Renal cortex interstitium (tissue), 15 donors: ENCODE measurements at places on chromosomes 7 and 10. TPM values are rescaled to one million over a fixed set of nuclear protein-coding genes. Genes with fewer than 3 reads are reported as not detected.

- DNase-seq, result no peak
Measured at GRCh38 chr7:5699467-5700384, 81.7 kb downstream of the RNF216 start.

GRCh38 chr10:1679821-1680650 is 57.3 kb downstream of the ADARB2 start:
- DNase-seq, result no peak

DNA sequence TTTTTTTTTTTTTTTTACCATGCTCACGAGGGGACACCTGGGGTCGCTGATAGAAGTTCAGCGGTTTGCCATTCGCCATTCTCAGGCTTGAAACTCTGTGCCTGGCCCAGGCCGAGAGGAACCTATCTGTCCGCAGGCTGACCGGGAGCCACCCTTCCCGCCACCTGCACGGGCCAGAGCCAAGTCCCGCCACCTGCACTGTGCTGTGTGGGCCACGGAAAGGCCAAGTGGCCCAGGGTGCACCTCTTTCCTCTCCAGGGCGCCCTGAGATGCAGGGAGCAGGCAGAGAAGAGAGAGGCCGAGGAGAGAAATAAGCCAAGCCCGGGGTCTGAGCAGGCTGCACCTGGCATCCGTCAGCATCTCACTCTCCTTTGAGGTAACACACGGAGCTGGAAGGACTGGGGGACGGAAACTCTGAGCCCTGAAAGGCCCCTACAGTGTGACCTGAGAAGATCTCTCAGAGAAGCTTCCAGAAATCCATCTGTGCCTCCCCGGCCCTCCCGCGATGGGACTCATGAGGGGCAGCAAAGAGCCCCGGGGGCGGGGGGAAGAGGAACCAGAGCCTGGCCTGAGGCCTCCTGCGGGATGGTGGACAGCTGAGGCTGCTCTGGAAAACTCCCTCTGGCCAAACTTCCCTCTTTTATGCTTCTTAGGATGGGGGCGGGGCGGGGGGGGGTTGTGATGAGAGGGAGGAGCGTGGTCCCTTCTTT is 46.6 kb downstream of the PRKAG2 start:
- DNase-seq, result no peak

DNA sequence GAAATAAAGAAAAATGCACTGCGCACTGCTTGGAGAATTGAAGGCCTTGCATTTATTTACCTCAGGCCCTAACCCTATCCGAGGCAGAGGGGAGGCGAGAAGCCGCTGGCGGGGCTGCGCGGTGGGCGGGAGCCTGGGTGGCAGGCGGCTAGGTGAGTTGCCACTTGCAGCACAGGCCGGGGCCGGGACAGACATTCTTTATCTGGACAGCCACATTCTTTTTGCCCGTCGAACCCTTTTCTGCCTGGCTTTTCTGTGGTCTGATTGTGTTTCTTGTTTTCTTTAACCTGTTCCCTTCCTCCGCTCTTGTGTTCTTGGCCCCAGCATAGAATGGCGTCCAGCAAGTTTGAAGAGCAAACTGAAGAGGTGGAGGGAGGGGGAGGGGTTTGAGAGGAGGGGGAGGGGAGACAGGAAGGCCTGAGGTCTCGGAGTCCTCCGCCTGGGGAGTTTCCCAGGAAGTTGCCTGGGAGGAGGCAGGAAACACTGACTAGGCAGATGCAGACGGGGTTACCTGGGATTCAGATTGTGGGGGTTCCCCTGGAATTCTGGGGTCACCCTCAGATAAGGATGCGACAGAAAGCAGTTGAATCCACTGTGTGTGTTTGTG is 5.1 kb downstream of the SHH start:
- DNase-seq, result no peak

DNA sequence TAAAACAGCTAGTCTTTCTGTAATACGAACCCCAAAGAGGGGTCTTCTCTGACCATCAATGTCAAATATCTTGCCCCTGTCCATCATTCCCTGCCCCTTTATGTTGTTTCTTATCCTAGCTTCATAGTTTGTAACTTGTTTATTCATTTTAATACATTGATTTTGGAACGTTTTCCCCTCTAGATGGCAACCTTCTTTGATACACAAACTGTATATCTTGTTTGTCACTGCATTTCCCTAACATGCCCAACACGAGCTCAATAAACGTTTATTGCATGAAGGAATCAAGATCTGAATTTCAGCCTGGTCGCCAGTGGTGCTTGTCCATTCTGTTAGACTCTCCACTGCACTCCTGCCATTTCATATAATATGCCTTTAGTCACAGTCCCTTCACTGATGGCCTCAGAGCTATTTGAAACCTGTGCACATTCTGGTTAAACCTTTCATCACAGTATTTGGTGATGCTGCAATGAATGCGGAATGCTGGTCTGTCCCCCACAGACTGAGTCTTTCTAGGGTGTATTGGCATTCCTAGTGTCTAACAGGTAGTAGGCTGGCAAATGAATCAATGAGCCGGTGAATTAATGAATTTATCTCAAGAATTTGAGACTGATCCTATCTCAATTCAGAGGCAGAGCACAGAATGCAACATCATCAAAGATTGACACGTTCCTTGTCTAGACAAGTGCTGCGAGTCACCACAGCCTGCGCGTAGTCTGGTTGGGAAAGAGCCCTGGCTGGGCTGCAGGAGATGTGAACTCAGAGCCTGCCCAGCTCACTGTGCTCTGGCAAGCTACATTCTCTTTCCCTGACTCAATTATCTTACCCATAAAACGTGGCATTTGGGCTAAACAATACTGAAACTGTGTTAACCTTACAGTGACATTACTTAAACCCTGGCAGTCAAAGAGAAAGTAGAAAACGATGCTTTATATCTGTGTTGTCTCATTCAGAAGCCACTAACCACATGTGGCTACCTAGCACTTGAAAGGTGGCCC is 55.2 kb upstream of the FRMD4A start:
- no peak for DNase-seq

DNA sequence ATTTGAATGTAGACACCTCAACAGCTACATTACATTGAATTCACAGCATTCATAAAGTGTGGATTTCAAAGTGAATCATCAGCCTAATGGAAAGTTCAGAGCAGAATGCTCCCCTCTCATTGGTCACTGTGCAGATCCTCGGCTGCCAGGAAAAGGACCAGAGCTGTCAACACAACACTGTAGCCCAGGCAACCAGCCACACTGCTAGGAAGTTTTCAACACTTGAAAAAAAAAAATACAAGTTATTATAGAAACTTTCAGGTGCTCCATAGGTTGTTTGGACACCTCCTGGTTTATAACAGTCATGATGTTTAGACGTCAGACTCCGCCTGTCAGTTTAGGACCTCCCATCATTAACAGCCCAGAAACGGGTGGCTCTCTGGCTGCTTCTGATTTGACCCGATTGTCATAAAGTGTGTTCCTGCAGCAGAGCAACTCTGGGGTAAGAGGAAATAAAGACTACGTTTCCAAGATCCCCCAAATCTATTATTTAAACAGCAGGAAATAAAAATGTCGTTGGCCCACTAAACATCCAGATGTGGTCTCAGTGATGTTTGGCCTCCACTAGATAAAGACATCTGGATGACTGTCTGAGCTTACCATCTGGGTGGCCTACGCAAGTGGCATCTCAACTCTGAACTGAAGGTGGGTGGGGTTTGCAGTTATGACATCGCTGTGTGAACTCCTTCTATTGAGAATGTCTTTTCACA is 117.4 kb downstream of the CABCOCO1 start:
- no peak for DNase-seq

GRCh38 chr7:155251831-155252230 is 45.8 kb upstream of the INSIG1 start:
- no peak for DNase-seq

Gene PTN
- 200 TPM for polyA plus RNA-seq

Gene ZCWPW1
- 7.5 TPM for polyA plus RNA-seq

Gene BMPER
- polyA plus RNA-seq, result 29.1 TPM

Gene ABCC2
- 10.3 TPM for polyA plus RNA-seq

Gene IGF2BP3
- 79.2 TPM for polyA plus RNA-seq

Gene NDUFB8
- polyA plus RNA-seq, result 149 TPM

Gene RASA4
- 27.6 TPM for polyA plus RNA-seq

Gene SLC16A12
- polyA plus RNA-seq, result 32.0 TPM

Gene TBATA
- polyA plus RNA-seq, result not detected
